Right renal pelvis (tissue), 4 donors: ENCODE measurements at places on chromosomes 3 and 15. TPM values are rescaled to one million over a fixed set of nuclear protein-coding genes. Genes with fewer than 3 reads are reported as not detected.

TGM5 gene
- polyA plus RNA-seq, result not detected

DNA sequence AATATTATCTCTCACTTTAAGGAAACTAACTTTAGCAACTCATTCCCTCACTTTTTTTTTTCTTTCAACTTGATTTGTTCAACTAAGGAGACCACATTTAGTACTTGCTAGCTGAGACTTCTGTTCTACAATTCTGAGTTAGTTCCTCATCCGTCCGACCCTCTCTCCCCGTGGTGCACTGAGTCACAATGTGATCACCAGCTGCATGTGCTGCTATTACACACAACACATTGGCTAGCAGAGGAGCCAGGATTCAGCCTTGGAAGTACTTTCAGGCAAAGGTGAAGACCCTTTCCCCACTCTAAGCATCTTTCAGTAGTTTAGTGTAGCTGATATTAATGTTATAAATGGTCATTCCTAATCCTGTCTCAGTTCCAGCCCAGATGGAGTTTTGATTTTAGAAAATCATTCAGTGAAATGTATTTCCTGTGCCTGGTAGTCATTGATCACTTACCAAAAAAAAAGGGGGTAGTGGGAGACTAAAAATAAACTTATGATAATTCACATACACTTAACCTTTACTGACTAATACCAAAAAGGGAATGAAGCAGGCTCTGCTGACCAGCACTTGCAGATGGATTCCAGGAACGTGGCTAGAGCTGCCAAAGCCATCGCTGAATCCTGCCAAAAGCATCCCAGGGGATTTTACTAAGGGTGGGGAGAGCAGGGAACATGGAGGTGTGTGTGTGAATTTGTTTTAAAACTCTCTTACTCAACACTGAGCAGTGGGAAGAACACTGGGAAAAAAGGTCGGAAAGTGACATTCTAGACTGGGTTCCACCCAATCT is 424.8 kb downstream of the LPP start:
- no peak for DNase-seq

CHRNA7 gene
- 21.1 TPM for polyA plus RNA-seq

PLCL2 gene
- 15.3 TPM for polyA plus RNA-seq

ROBO2 gene
- 95.2 TPM for polyA plus RNA-seq

DNA sequence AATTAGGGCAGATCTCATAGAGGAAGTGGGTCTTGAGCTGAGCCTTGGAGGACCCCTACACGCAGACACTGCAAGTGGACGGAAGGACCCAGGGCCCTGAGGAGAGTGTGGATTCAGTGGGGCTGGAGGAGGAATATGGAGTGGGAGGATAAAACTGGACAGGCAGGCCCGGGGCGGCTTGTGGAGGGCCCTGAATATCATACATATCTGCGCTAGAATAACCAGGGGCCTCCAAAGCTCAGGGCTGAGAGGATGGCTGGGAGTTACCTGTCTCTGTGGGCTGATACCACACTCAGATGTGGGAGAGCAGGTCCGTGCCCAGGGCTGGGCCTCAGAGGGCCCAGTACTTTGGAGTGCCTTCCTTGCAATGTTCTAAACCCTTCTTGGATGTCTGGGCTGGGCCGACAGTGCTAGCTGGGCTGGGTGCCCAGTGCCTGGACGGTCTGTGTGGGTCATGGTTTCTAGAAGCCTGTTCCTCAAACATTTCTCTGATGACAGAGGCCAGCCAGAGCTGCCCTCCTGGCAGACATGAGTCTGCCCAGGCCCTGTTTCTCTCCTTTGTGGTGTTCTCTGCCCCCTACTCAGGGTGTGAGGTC is 29.6 kb downstream of the CHRD start:
- DNase-seq, result no peak

INSYN1 gene
- polyA plus RNA-seq, result 29.0 TPM
